Stimulated activated CD4-positive, alpha-beta T cell treated with anti-CD3 and anti-CD28 coated beads, Interleukin-1b, Interleukin-23, amount 100 ng/mL, for 48 hours (primary cell): ENCODE measurements at places on chromosomes 3 and 15.

- DNase-seq, result no peak
Measured at GRCh38 chr15:99267957-99268356, 16.7 kb downstream of the LRRC28 start.

GRCh38 chr15:30885814-30886213, 17.9 kb upstream of the FAN1 start:
- no peak for DNase-seq

- no peak for DNase-seq
Measured at GRCh38 chr15:90938261-90938660, 3.2 kb downstream of the UNC45A start.

- DNase-seq, result no peak
Measured at GRCh38 chr3:174953068-174953467, 93.9 kb downstream of the NAALADL2 start.

- no peak for DNase-seq
Measured at GRCh38 chr3:162041622-162042021, 545.0 kb downstream of the OTOL1 start.

- DNase-seq, result no peak
Measured at GRCh38 chr3:172079326-172079976, 40.1 kb downstream of the FNDC3B start.

DNA sequence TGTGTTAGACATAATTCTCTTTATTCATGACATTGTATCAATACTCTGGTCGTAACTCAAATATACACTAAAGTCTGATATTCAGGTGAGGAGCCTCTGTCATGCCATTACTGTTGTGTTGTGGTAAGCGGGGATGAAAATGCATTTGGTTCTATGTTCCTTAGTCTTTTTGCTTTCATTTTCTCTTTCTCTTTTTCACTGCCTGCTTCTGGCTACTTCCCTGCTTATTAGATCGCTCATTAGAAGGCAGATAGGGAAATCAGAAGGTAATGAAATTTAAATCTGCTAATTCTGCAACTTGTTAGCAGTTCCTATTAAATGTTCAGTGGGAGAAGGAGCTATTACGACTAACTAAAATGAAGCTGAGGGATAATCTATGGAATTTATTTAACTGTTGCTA, 345.0 kb downstream of the GRM7 start:
- DNase-seq, result no peak

DNA sequence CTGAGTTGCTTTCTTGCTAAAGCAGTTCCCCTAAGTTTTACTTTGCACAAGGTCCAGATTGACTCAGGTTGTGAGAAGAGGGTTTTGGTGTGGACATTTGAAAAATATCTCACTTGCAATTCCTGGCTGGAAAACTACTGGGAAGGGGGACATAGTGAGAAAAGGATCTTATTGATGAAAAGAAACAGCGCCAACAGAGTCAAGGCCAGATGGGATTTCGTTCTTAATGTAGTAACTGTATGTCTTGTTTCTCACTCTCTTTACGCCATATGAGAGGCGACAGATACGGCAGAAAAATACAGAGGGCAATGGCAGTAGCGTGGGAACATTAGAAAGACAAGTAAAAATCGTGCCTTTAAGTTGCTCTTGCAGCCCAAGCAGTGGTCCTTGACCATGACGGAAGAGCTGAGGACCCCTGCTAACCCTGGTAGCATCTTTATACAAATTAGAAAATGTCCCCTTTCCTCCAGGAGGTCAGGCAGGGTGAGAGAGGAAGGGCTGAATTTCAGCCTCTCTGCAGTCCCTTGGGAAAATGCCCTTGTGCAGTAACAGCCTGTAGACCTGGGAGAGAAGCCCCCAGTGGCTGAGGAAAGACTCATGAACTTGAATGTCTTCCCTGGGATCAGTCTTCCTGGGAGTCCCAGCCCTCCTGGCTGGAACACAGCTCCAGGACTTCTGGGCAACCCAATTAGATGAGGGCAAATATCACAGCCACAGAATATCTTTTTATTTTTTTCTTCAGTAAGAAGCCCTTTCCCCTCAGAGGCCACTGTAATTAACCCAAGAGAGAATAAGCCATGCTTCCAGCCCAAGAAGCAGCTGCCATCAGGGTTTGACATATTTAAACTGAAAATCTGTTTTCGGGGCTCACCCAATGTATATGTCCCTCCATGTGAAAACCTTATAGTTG, 113.4 kb downstream of the CD47 start:
- no peak for DNase-seq

- no peak for DNase-seq
Measured at GRCh38 chr3:64878362-64878761, 190.6 kb upstream of the ADAMTS9 start.

GRCh38 chr3:185402561-185402960, 39.6 kb downstream of the MAP3K13 start:
- DNase-seq, result no peak

GRCh38 chr3:182789371-182789770, 3.9 kb upstream of the ATP11B start:
- no peak for DNase-seq

DNA sequence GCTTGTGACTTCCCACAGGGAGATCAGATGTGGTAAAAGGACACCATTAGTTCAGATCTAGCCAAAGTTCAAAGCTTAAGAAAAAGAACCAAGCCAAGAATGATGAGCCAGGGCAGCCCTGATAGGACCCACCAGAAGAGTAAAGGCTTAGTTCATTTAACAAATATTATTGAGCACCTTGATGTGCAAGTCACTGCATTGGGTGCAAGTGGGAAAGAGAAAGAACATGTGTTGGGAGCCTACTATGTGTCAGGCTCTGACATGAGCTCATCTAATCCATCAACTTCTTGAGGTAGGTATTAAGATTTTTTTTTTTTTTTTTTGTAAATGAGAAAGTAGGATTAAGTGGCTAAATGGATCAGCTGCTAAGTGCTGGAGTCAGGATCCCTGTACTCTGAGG, 53.4 kb upstream of the PIAS1 start:
- DNase-seq, result no peak

DNA sequence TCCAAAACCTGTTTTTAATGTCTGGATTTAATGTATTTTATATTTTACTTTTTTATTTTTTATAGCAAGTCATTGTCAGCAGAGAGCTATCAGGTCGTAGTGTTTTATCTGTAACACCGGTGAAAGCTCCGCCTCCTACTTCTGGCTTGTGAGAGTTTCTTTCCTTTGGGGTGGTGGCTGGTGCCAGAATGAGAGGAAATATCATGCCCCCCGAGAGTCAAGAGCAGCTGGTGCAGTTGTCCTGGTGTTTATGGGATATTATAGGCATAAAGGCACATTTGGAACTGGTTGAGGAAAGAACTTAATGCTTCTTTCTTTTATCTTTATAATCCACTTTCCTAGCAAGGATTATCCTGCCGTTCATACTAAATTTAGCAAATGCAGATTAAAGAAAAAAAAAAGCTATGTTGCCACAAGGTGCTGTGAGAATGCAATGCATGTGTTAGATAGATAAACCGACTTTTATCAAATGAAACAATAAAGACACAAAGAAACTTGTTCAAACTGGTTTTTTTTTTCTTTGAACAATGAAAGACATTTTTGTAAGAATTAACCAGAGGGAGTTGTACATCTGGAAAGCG, 260.1 kb upstream of the PLSCR5 start:
- no peak for DNase-seq

- DNase-seq, result no peak
Measured at GRCh38 chr3:41768363-41768762, 193.5 kb downstream of the ULK4 start.

GRCh38 chr15:100614336-100614735, 11.9 kb downstream of the ASB7 start:
- DNase-seq, result no peak

DNA sequence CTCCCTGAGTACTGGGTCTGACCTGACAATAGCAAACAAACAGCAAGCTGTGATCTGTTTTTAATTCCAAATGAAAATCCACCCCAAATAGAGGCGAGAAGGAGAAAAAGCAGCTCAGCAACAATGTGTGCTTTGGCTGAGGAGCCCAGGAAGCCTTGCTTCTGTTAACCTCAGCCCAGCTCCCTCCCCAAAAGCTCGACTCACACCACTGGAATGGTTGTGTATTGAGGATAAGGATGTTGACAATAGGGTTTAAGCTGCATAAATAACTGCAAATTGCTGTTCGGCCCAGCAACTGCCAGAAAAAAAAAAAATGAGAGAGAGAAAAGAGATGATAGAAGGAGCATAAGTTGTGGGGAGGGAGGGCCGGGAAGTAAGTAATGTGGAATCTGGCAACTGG, 104.0 kb upstream of the TBC1D5 start:
- DNase-seq, result no peak

DNA sequence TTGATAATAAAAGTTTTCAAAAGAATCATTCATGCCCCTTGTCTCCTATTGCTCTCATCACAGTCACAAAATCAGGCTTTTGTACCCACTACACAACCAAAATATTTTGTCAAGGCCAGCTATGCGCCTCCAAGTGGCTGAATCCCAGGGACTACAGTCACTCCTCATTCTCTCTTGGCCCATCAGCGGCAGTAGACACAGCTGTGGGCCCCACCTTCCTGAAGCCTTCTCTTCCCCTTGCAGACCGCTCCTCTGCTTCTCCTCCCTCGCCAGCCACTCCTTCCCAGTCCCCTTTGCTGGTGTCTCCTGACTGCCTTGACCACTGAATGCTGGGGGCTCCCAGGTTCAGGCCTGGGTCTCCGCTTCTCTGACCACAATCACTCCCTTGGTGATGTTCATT, 52.1 kb downstream of the LSM3 start:
- DNase-seq, result no peak

- no peak for DNase-seq
Measured at GRCh38 chr15:78880813-78881212, 8.1 kb downstream of the MORF4L1 start.

GRCh38 chr3:45311953-45312801, 76.2 kb upstream of the LARS2 start:
- no peak for DNase-seq

DNA sequence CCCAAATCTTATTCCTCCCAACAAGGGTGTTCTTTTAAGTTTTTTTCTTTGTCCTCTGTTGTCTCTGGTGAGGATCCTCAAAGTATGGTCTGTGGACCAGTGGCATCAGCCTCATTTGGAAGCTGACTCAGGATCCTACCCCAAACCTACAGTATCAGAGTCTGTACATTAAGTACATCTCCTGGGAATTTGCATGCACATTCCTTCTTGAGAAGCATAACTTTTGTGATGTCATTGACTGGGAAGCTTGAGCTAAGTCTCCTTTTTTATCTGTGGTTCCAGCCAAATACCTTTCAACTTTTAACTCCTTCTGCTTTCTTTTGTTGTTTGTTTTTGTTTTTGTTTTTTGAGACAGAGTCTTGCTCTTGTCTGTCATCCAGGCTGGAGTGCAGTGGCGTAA, 40.5 kb downstream of the ARMC8 start:
- no peak for DNase-seq

- no peak for DNase-seq
Measured at GRCh38 chr3:46617941-46618340, 5.6 kb downstream of the FAM240A start.

GRCh38 chr3:114899186-114899931, 247.7 kb downstream of the ZBTB20 start:
- DNase-seq, result no peak

- no peak for DNase-seq
Measured at GRCh38 chr3:63450634-63451363, 172.7 kb downstream of the SYNPR start.

- no peak for DNase-seq
Measured at GRCh38 chr3:156211583-156211982, 91.2 kb downstream of the KCNAB1 start.

DNA sequence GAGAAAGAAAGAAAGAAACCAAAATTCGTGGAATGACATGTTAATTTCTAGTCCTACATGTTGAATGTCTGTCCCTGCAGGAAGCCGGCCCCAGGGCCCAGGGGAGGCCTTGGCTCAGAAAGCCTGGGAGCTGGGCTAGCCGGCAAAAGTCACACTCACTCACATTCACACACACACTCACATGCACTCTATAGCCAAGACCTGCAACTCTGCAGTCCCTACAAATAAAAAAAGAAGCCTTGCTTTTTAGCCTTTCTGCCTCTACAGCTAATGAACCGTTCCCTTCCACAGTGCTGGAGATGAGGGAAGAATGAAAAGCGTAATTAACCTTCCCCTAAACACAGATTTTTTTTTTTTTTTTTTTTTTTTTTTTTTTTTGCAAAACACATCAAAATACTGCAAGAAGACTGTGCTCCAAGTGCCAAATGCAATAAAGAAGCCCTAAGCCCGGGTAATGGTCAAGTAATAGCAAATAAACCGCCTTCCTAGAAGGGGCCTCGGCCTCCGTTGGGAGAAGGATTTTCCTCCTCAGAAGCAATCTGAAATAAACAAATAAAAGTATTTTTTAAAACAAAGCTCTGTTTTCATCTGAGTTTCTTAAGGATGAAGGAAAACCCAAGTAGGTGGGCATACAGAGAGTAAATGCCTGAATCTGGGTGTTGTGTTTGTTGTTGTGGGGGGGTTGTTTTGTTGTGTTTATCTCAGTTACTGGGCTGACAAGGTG, 4.3 kb downstream of the MECOM start:
- DNase-seq, result no peak

DNA sequence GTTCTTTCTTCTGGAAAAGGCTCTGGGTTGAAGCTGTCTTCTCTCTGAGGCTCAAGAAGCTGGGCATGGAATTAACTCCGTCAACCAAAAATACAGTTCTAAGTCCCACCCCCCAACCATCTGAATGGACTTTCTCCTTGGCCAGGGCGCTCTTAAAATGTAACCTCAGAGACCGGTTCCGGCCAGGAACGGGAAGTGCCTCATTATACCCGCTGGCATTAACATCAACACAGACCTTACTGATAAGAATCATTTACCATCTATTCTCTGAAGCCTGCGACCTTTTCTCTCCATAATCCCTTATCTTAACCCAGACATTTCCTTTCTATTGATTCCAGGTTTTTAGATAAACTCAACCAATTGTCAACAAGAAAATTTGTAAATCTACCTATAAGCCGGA, 64.7 kb downstream of the ATP1B3 start:
- no peak for DNase-seq

GRCh38 chr3:134794323-134794722, 737 bp upstream of the EPHB1 start:
- DNase-seq, result no peak

DNA sequence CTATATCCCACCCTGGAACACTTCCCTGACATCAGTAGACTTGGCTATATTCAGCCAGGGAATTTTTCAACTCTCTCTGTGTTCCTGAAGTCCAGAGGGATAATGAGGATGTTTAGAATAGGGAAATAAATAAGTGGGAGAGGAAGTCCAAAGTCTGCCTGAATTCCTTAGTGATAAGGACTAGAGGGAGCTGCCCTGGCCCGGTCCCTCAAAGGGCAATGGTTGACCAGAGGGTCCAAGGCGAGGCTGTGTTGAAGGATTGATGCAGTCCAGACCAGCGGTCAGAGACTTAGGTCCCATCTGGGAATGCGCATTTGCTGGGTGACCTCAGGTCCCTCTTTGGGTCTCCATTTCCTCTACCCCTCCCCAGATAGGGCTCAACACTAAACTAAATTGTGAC, 7.9 kb downstream of the VIPR1 start:
- DNase-seq, result no peak

GRCh38 chr15:91407269-91407889, 307.3 kb downstream of the SV2B start:
- peak; percentile 8 for DNase-seq
